NCI-H1436 (cell line): ENCODE measurements at places on chromosomes 6 and 20.

GRCh38 chr20:41011551-41012067 lies 17.0 kb upstream of the TOP1 start:
- DNase-seq, result no peak

- DNase-seq, result no peak
These were observed 988 bp downstream of the QRSL1 start for GRCh38 chr6:106630366-106630765.

GRCh38 chr6:93327857-93328256 lies 91.5 kb downstream of the EPHA7 start:
- no peak for DNase-seq

DNA sequence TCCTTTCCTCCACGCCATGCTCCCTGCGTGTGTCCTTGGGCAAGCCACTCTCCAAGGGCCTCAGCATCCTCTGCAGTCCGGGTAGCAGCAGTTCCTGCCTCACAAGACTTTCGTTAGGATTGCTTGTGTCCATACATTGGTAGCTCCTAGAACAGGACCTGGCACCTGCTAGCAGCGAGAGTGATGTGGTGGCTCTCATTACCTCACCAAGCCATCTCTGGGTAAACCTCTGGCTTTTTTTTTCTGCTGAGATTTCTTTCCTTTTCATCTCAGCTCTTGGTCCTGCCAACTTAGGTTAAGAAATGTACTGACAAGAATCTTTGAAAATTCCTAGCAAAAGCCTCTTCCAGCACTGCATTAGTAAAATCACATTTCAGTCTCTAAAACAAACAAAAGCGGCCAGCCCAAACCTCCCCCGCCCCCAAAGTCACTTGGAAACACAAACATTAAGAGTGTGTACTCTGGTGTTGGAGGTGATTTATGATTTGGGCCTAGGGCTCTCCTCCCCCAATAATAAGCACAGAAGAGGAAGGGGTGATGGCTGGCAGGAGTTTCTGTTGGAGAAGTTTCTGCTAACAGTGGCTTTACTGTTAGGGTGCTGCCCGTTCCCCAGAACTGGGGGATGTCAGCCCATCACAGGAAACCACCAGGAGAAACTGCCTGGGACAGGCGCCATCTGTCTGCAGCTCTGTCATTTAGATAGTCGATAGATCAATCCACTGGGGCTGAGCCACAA lies 199.2 kb downstream of the CD83 start:
- peak; percentile 11 for DNase-seq

- DNase-seq, result no peak
These were observed 165.1 kb downstream of the PREX1 start for GRCh38 chr20:48662711-48663110.

DNA sequence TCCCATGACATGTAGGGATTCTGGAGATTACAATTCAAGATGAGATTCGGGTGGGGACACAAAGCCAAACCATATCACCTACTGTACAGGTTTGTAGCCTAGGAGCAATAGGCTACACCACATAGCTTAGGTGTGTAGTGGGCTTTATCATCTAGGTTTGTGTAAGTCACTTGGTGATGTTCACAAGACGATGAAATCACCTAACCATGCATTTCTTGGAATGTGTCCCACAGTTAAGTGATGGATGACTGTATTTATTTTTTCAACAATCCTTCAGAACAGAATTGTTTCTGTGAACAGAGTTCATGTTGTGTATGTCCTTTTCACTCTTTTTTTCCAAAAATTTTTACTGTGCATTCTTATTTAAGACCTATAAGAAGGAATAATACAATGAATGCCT lies 76.1 kb downstream of the DTD1 start:
- no peak for DNase-seq

DNA sequence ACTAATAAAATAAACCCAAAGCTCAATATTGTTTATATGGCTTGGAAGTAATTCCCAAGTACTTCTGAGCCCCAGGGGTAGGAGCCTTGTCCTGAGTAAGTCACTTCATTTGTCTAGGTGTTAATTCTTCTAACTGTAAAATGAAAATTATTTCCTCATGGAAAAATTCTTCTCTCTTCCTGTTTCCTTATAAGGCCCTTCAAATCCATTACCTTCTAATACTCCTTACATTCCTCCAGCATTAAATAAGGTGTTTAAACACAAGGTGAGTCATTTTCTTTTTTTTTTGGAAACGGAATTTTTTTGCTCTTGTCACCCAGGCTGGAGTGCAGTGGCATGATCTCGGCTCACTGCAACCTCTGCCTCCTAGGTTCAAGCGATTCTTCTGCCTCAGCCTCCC lies 41.9 kb downstream of the PRR18 start:
- DNase-seq, result no peak

DNA sequence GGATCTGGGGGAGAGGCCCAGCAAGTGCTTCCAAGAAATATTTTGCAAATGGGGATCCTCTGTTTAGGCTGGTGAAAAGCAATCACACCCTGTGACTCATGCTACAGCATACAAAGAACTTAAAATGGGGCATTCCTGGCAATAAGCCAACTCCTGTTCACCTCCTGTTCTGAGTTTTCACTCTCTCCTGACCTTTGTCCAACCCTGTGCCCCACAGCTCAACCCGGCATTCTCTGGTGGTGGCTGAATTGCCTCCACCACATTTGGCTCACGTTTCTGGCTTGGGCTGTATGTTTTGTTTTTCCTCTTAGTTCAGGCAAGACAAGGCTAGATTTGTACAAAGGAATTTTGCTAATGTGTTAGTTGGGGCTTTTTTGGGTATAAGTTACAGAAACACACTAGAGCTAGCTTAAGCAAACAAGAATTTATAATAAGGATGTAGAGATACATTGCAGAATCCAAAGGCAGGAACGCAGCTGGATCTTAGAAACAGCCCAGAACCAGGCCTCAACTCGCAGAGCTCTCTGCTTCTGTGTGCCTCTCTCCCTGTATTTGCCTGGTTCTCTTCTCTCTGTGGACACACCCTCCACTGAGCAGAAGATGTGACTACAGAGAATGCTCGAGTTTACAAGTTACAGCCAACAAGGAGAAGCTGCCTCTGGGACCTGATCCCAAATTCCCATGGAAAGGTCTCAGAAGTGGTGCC lies 9.4 kb downstream of the ABCC10 start:
- no peak for DNase-seq

DNA sequence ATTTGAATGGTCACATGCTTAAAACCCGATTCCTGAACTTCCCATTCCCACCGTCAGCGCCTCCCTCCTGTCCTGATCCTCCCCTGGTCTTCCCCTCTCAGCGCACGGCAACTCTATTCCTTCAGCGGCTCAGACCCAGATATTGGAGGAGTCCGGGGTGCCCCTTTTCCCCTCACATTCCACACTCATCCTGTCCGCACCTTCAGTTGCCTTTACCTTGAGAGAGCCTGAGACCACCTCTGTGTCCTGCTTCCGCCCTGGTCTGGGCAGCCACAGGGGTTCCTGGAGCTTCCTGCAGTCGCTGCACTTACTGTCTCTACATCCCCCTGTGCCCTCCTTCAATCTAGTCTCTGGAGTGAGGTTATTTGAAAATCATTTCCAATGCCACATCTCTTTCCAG lies 193.4 kb downstream of the BCAS1 start:
- no peak for DNase-seq

DNA sequence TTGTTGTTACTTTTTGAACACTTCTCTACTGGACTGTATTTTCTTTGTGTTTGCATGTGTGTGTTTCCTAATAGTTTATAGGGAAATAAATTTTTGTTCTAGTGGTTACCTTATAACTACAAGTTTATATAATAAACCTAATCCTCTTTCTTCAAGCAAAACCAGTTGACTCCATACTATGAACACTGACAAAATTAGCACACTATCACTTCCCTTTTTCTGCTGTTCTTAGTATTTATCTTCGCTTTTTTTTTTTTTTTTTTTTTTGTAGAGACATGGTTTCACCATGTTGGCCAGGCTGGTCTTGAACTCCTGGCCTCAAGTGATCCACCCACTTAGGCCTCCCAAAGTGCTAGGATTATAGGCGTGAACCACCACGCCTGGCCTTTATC lies 25.0 kb upstream of the C6orf62 start:
- DNase-seq, result no peak

- DNase-seq, result no peak
These were observed 27.4 kb downstream of the NTSR1 start for GRCh38 chr20:62736026-62736406.

DNA sequence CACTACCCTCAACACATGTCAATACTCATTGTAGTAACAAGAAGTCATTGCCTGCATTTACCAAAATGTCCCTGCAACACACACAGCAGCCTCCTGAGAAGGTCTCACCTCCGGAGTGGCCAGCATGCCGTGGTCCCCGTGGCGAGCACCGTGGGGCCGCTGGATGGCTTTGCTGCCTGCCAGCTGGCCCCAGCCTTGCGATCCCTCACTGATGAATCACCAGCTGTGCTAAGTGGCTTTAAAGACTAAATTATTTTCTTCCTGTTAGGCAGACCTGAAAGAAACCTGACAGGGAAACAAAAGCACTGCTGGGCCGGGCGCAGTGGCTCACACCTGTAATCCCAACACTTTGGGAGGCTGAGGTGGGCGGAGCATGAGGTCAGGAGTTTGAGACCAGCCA lies 306.7 kb downstream of the CDH4 start:
- DNase-seq, result no peak

DNA sequence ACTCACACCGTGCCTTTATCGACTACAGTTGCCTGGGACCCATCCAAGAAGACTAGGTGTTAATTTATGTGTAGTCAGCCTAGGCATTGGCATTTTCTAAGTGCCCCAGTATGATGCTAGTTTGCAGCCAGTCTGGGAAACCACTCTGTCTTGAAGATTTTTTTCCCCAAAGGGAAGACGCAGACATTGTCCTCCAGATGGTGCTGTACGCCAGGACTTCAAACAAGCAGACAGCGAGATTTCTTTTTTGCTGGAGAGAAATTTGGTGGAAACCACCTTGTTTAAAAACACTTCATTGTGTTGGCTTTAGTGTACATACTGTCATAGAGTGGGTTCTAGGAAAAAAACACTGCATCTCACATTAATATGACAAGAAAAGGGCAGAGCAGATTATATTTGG lies 30.0 kb downstream of the ALDH5A1 start:
- DNase-seq, result peak; percentile 26

DNA sequence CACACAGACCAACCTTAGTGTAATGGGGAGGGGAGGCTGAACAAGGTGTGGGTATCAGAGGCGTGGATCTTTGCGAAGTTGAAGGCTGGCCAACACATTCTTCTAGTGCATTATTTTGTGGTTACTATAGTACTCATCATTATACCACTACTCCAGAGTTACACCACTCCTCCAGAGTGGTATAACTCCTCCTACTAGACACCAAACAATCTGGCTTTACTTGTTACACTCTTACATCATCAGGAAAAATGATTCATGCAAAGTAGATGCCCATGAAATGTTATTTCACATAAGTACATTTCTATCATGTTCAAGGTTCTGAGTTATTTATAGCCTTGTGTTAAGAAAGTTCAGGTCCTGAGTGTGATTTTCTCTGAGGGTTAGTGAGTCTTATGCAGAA lies 443.1 kb upstream of the OPRM1 start:
- no peak for DNase-seq

GRCh38 chr20:23368316-23369071 lies 6.5 kb downstream of the GZF1 start:
- no peak for DNase-seq

GRCh38 chr20:58389324-58389967 lies 417 bp downstream of the VAPB start:
- DNase-seq, result no peak

DNA sequence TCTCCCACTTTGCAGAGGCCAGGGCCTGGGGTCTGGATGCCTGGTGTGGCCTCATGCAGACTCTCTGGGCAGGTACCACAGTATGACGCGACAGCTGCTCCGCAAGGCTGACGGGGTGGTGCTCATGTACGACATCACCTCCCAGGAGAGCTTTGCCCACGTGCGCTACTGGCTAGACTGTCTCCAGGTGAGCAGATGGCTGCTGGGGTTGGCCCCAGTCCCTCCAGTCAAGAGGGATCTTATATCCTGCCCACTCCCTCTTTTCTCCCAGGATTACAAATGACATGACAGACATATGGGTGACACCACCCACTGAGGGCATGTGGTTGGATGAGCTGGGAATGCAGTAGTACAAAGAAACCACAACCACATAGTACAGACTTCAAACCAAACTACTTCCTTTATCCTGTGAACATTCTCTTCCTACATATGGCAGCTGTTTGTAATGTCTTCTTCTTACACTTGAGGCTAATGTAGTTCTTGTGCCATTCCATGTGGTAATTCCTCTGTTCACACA lies 29.9 kb downstream of the RAB44 start:
- peak; percentile 32 for DNase-seq

DNA sequence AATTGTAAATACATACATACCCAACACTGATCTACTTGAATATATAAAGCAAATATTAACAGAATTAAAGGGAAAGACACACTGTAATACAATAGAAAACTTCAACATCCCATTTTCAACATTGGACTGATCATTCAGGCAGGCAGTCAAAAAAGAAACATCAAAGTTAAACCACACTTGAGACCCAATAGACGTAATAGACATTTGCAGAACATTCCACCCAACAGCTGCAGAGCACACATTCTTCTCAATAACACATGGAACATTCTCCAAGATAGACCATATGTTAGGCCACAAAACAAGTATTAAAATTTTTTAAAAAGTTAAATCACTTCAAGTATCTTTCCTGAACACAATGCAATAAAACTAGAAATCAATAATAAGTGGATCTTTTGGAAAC lies 698.2 kb downstream of the COL12A1 start:
- DNase-seq, result no peak

- DNase-seq, result no peak
These were observed 75.0 kb downstream of the CNKSR3 start for GRCh38 chr6:154435400-154435945.

DNA sequence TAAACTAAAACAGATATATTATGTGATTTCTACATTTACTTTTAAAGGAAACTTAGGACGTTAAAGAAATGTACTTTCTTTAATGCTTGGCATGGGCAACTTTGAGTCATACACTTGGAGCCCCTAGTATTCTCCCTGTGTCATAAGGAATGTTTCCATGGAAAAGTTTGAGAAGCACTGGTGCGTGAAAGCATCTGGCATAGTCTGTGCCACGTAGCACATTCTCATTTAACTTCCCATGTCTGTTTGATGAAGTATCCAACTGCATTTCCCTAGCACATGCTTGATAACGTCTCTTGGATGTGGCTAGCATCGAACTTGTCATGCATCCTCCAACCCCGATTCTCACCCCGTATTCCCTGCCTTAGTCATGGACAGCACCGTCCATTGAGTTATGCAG lies 172.0 kb downstream of the TBC1D7 start:
- no peak for DNase-seq

GRCh38 chr6:39786649-39787048 lies 5.5 kb upstream of the DAAM2 start:
- DNase-seq, result no peak

GRCh38 chr20:60001108-60001507 lies 42.9 kb downstream of the CDH26 start:
- DNase-seq, result no peak

GRCh38 chr6:42503894-42504293 lies 52.2 kb upstream of the TRERF1 start:
- no peak for DNase-seq
